Amniotic stem cell (primary cell): ENCODE measurements at places on chromosomes 2 and 18.

GRCh38 chr2:207513551-207514257, 16.1 kb upstream of the CREB1 start:
- DNase-seq = peak; percentile 81

GRCh38 chr2:132256251-132256902, 94.6 kb upstream of the ANKRD30BL start:
- DNase-seq = no peak

- DNase-seq = no peak
These were observed 3.0 kb downstream of the MBD5 start for GRCh38 chr2:148023861-148024260.

DNA sequence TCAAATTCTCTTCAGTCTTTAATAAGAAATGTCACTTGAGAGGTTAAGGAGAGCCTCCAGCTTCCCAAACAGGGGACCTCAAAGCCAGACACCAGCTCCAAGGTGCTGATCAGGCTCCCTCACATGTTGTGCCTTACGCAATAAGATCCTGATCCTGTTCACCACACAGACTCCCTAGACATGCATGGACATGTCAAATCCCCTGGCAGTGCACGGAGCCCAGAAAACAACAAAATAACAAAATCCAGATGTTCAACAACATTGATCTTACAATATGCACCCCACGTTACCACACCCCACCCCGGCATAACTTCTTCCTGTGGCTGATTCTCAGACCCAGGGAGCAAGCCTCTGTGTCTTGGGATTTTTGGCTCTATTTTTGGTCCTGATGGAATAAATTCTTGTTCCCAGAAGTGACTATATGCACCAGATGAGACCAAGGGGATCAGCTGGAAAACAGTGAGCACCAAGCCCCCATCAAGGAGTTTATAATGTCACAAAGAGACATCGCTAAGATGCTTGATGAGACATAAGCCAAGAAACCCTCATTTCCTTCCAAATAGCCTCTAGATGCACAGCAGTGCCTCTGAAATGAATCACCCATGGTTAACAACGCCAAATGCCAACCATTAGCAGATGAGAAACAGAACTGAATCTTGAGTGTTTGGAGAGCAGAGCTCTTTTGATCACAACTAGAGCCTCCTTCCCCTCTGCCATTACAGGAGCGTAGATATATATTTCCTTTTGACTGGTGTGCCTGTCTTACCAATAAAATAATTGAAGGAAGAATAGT, 198.2 kb downstream of the PRKCE start:
- DNase-seq = peak; percentile 53

DNA sequence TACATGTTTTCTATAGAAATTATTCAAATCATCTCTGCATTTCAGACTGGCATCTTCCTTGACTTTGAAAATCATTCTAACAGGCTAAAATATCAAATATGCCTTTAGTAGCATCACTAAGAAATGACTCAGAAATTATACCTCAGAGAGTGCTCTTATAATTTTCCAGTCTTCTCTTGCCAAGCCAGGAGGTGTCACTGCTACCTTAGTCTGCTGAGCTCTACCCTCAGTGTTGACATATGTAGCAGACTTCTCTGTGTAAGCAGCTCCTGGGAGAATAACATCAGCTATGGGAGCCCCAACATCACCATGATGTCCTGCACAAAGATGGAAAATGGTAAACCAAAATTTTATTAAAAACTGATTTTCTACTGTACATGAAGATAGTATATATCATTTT, 31.6 kb downstream of the NDUFS1 start:
- DNase-seq = no peak

- DNase-seq = no peak
These were observed 93.6 kb downstream of the SH3BP4 start for GRCh38 chr2:235045336-235045972.
